Mammary microvascular endothelial cell (primary cell): ENCODE measurements at places on chromosomes 4 and X. TPM values are rescaled to one million over a fixed set of nuclear protein-coding genes. Genes with fewer than 3 reads are reported as not detected.

PNCK gene
- not detected in 2 replicates for total RNA-seq

ANOS1 gene
- total RNA-seq, result 0.53 and 0.98 TPM in 2 replicates

CXorf65 gene
- not detected in 2 replicates for total RNA-seq

ODAPH gene
- total RNA-seq, result not detected in 2 replicates

CDS1 gene
- under 0.01 TPM in 1 of 2 replicates, not detected in the other for total RNA-seq

RADX gene
- 0.20 and 0.33 TPM in 2 replicates for total RNA-seq

SPANXB1 gene
- total RNA-seq, result not detected in 2 replicates

C4orf51 gene
- total RNA-seq, result not detected in 2 replicates

UNC5C gene
- 0.07 and 0.10 TPM in 2 replicates for total RNA-seq

RAB40A gene
- not detected in 2 replicates for total RNA-seq

SPACA5 gene
- total RNA-seq, result 0.80 TPM in 1 of 2 replicates, not detected in the other

SMIM43 gene
- 0.20 and 0.53 TPM in 2 replicates for total RNA-seq

SLC16A2 gene
- total RNA-seq, result 0.39 and 0.60 TPM in 2 replicates

SOWAHD gene
- total RNA-seq, result not detected in 2 replicates

ASMT gene
- not detected in 2 replicates for total RNA-seq

TSPAN7 gene
- total RNA-seq, result 2.2 and 2.7 TPM in 2 replicates

UGT2A3 gene
- not detected in 2 replicates for total RNA-seq
